Stimulated activated CD4-positive, alpha-beta T cell treated with anti-CD3 and anti-CD28 coated beads, TNF-alpha, amount 100 ng/mL, for 48 hours (primary cell): ENCODE measurements at places on chromosomes 16 and 17.
A peak's percentile ranks its signal among the peaks of the same experiment; 100 is the strongest.

GRCh38 chr17:28842282-28843012 is at the start of gene FAM222B:
Gene FAM222B, minus strand, starts transcription at chr17:28842790. Its CDS starts 76,123 bp downstream, at chr17:28766667.
- DNase-seq, result peak; percentile 77

- DNase-seq, result no peak
Observed at GRCh38 chr17:66255112-66255511, 25.9 kb upstream of the APOH start.

DNA sequence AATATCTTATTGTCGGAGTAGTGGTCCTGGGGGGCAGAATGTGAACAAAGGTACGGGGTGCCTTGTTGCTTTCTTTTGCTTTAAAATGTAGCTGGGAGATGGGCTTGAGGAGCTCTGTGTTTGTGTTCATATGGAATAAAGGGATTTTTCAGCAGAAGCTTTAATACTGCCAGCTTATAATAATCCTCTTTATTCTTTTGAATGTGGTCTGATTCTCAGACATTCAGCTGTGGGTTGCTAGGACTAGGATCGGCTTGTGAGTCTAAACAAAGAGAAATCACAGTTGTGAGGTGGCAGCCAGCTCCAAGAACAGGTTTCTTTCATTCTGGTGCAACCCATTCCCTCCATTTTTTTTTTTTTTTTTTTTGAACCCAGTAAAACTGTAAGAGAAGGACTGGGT is 7.2 kb downstream of the MRPL58 start:
- DNase-seq, result no peak

- peak; percentile 57 for DNase-seq
Observed at GRCh38 chr17:79991140-79991923, 44.3 kb downstream of the TBC1D16 start.

- DNase-seq, result no peak
Observed at GRCh38 chr17:28475151-28475900, 1.9 kb downstream of the SLC13A2 start.

DNA sequence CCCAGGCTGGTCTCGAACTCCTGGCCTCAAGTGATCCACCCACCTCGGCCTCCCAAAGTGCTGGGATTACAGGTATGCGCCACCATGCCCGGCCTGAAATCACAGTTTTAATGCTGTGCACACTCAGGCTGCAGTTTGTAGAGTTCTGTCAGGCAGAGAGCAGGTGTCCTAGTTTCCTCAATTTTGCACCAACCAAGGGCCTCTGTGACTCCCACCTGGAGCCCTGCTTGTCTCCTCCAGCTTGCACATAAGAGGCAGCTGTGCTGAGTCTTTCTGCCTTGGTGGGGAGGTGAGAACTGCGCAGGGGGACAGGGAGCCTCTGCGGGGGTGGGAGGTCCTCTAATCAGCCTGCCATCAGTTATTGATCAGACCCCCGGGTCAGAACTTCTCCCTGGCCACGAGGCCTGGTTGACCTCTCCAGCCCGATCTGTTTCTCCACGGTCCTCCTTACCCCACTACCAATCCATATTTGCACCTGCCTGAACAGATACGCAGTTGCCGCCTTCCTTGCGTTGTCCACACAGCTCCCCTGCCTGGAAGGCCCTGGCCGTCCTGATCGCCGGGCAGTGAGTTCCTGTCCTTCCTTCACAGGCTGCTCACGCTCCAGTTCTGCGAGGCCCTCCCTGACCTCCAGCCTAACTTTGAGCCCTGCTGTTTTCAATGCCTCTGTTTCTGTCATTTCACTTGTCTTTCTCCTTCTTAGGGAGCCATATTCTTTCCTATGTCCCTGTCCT is 48.1 kb upstream of the SIAH1 start:
- DNase-seq, result no peak

- no peak for DNase-seq
Observed at GRCh38 chr17:15240644-15241043, 24.5 kb downstream of the PMP22 start.

DNA sequence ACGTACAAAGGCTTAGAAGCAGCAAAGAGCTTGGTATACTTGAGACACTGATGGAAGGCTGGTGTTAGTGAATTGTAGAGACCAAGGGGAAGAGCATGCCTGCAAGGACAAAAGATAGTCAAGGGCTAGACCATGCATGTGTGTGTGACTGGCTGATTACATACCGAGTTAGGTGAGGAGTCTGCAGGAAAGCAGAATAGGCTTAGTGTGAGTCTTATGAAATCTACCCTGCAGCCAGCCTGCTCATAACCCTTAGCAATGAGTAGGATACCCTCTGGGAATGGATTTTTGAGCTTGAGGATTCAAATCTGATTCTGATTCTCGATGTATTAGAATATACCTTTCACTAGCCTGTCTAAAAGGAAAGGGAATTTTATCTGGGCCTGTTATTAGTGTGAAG is 77.0 kb downstream of the TANGO6 start:
- DNase-seq, result no peak
